ENCODE measurements at places on chromosomes 13 and 19.
A peak's percentile ranks its signal among the peaks of the same experiment; 100 is the strongest.

GRCh38 chr13:28204690-28205443 is 66.5 kb downstream of the PAN3 start:
- no peak for DNase-seq

- no peak for DNase-seq
These were observed 141.2 kb downstream of the FLT1 start for GRCh38 chr13:28353679-28354078.

- DNase-seq, result peak; percentile 34
These were observed 8.3 kb downstream of the F7 start for GRCh38 chr13:113113846-113114271.

DNA sequence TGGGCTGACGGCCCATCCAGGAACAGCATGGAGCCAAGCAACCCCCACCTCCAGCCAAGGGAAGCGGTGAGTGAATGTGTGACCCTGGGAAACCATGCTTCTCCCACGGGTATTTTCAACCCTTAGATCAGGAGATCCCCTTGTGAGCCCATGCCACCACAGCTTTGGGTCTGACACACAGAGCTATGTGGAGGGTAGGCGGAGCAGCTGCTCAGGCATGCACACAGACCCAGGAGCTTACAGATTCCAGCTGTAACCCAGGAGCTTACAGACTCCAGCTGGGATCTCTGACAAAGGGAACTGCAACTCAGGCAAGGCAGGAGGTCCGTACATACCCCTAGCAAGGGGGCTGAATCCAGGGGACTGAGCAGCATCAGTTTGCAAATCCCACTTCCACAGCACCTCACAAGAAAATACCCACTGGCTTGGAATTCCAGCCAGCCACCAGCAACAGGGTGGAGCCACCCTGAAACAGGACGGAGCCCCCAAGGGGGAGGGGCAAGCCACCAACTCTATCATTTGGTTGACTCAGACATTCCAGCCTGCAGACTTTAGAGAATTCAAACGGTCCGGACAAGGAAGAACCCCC is 40.8 kb upstream of the RFXAP start:
- peak; percentile 52 for DNase-seq

- DNase-seq, result peak; percentile 83
These were observed 6.8 kb upstream of the ARRDC2 start for GRCh38 chr19:18000915-18001776.

- DNase-seq, result no peak
These were observed 51.7 kb upstream of the EEF1AKMT1 start for GRCh38 chr13:20825477-20825875.

- no peak for DNase-seq
These were observed 4.9 kb upstream of the GARIN5A start for GRCh38 chr19:50481351-50482149.

- no peak for DNase-seq
These were observed 20.7 kb downstream of the SAMD4B start for GRCh38 chr19:39362682-39363657.

DNA sequence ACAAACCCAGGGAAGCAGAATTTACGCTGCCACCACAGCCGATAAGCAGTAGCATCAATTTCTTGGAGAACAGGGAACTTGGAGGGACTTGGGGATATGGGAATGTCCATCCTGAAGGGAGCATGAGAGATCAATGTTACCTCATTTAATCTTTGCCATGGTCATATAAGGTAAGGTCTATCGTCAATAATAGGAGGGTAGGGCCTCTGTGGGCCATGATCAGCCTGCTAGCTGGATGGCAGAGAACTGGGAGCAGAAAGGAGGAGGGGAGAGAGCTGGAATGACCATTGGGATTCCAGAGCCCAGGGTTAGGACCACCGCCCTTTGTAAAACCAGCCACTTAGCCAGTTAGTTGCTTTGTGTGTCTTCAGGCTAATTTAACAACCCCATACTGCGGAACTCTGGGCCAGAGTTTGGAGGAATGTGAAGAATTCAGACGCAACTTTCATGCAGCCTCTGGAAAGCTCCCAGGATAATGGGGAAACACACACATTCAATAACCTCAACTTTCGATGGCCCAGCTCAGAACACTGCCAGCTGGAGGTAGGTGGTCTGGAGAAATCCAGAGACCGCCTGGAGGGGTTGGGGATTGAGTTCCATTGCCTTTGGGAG is 40.3 kb downstream of the ZNF557 start:
- DNase-seq, result no peak

- DNase-seq, result no peak
These were observed 18.7 kb downstream of the MLLT1 start for GRCh38 chr19:6260912-6261650.

DNA sequence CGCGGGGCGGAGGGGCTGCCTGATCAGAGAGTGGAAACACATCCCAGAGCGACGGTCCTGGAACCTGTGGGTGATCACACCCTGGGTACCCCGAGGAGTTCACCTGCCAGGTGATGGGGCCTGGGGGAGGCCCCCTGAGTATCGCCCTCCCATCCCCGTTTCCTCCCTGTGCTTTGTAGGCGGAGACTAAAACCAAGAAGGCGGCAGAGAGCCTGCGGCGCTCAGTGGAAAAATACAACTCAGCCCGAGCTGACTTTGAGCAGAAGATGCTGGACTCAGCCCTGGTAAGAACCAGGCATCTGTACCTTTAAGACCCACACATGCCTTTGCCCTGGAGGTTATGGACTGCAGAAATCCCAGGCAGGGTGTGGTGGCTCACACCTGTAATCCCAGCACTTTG is 19.3 kb downstream of the FCHO1 start:
- DNase-seq, result no peak

DNA sequence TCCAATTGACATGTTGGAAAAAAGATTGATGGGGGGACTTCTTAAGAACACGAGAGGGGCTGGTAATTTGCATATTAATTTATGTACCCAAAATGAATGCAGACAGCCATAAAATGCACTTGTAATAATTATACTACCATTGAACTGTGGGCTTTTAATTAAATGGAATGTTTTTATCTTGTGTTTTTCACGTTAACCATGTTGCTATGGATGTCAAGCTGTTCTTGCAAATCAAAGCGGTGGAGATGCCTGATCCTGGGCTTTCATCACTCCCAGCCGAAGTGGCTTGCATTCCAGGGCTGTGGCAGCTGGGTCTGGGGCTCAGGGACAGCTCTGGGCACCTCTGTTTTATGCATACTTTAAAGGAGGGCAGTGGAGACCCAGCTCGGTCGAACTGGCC is 179.4 kb upstream of the TMTC4 start:
- DNase-seq, result no peak

DNA sequence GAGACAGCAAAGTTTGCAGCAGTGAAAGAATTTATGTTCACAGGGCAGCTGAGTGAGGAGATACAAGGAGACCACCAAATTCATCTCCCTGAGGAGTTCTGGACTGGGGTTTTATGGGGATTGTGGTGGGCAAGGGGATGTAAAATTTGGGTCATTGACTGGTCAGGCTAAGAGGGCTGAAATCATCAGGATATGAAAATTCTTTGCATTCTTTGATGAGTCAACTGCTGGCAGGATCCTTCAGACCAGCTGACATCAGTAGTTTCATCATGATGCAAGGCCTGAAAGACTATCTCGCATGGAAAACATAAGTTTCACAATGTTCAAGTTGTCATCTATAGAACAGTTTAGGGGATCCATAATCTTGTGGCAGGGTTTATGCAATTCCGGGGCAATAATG is 869.5 kb upstream of the PCDH9 start:
- DNase-seq, result no peak

DNA sequence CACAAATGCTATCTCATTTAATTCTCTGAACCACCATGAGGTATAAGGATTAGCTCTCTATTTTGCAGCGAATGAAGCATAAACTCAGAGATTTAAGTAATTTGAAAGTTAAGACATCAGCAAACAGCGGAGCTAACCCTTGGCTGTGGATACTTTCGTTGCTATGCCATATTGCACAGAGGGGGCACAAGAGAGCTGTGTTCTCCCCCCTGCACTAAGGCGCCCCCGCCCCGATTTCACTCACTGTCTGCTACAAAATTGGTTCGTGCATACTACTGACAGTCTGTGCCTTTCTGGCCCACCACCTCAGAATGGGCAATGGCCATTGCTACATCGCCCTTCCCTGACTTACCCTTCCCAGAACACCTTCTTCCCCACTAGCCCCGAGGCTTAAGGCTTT is 105.7 kb upstream of the OBI1 start:
- DNase-seq, result no peak

DNA sequence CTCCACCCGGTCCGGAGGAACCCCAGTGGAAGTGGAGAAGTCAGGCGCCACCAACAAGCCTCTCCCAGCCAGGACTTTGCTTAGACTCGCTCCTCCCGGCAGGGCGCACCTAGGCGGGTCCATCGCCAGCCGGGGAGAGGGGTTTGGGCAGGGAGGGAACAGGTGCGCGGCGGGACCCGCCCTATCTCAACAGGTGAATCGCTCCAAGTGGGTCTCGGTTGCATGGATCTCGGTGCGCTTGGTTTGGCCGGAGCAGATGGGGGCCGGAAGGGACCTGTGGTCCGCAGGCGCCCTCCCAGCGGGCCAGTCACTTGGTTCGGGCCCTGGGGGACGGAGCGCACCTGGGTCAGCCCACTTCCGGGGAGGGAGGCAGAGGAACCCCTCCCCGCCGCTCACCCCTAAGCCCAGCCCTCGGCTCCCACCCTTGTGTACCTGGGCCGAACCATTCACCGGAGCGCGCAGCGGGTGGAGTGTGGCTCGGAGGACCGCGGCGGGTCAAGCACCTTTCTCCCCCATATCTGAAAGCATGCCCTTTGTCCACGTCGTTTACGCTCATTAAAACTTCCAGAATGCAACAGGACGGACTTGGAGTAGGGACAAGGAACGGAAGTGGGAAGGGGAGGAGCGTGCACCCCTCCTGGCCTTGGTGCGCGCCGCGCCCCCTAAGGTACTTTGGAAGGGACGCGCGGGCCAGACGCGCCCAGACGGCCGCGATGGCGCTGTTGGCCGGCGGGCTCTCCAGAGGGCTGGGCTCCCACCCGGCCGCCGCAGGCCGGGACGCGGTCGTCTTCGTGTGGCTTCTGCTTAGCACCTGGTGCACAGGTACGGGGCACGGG is at the start of gene LSR:
Gene LSR, plus strand, starts transcription at position 693 of the 836 bp plus-strand sequence. Its CDS starts 21 bp downstream, at position 714.
- no peak for DNase-seq

GRCh38 chr19:4284974-4285373 is 5.9 kb downstream of the SHD start:
- DNase-seq, result no peak

- DNase-seq, result no peak
These were observed 256.4 kb downstream of the IRS2 start for GRCh38 chr13:109529964-109530363.

- no peak for DNase-seq
These were observed 1.7 kb downstream of the MADCAM1 start for GRCh38 chr19:497869-498510.

- no peak for DNase-seq
These were observed 29.1 kb downstream of the EPS15L1 start for GRCh38 chr19:16442386-16443276.

GRCh38 chr13:44574466-44574855 is 1.7 kb downstream of the TSC22D1 start:
- DNase-seq, result no peak

GRCh38 chr13:72427757-72428528 is 299.5 kb downstream of the MZT1 start:
- no peak for DNase-seq

DNA sequence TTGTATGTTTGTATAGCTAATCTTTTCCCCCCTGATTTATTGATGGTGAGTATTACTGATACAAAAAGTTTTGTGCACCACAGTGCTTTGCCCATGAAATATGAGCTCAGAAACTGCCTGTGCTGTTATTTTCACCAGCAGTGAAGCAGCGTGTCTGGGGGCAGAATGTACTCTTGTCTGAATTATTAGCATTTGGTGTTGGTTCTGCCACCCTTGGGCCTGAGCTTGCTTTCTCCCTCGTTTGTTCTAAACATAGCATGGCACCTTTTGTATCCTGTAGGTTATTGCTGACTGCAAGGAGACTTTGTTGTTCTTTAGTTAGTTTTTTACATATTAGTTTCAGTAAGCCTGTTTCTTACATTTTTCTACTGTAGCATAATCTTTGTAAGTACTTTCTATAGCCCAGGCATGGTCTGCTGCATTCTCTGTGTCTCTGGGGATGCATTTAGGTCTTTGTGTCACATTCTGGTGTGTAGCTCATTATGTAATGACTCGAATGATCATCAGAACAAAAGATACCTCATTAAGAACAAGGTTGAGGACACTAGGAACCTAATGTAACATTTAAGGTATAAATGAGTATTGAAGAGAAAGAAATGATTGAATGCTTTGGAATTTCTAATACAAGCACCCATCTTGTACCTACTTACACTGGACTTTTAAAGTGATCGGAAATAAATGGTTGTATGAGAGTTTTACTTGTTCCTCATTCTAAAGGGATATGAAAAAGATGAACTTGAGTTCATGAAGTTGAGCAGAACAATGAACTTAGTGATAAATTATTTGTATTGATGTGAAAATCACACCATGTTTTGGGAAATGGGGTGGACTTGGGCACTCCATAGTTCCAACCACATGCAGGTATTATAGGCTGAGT is 50.3 kb upstream of the GPI start:
- no peak for DNase-seq

- DNase-seq, result no peak
These were observed 94.1 kb upstream of the STARD13 start for GRCh38 chr13:33379608-33380007.

DNA sequence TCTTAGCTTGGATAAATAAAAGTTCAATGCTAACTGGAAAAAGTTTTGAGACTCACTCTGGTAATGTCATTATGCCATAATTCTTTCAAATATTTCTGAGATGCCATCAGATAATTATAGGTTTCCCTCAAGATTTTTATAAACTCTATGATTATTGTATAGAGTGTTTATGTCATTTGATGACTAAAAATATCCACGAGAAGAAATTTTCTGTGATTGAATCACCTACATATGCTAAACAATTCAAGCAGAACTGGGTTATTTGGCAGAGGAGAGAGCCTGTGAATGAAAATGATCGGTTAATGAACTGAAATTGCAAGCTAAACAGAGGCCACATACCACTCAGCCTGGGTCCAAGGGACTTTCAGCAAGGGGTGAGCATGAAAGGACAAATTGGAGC is 92.6 kb upstream of the TSC22D1 start:
- DNase-seq, result no peak

- no peak for DNase-seq
These were observed 111.0 kb upstream of the KL start for GRCh38 chr13:32905063-32905863.

DNA sequence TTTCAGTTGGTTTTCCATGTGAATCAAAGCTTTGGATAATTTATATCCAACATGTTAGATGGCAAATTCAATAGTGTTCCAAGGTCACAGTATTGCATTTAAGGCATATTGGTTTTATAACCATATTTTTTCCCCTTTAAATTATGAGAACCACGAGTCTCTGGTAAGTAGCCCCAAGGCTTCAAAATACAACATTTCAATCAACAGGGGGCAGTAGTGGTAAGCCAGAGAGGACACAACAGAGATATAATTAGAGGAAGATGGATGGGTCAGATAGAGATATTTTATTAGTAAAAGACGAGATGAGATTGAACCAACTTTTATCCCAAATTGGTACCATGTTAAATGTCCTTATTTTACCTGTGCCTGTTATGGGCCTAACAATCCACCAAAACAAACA is 53.1 kb downstream of the KL start:
- DNase-seq, result no peak

GRCh38 chr13:54628383-54628782 is 1599.8 kb downstream of the OLFM4 start:
- DNase-seq, result no peak
